A549 treated with CpdA at 1 μM for 4 hours (cell line): ENCODE measurements at places on chromosomes 2 and 18. TPM values are rescaled to one million over a fixed set of nuclear protein-coding genes. Genes with fewer than 3 reads are reported as not detected.

Gene TCF7L1
- total RNA-seq = 5.9 to 9.0 TPM (median 7.8 TPM) in 5 replicates

Gene LPIN1
- 12.3 to 14.2 TPM (median 13.4 TPM) in 5 replicates for total RNA-seq

Gene NRP2
- 90.6 to 172 TPM (median 147 TPM) in 5 replicates for total RNA-seq

Gene RBM43
- total RNA-seq = 2.8 to 5.0 TPM (median 3.4 TPM) in 5 replicates
